ENCODE measurements at places on chromosomes 2 and 18.
A peak's percentile ranks its signal among the peaks of the same experiment; 100 is the strongest.

DNA sequence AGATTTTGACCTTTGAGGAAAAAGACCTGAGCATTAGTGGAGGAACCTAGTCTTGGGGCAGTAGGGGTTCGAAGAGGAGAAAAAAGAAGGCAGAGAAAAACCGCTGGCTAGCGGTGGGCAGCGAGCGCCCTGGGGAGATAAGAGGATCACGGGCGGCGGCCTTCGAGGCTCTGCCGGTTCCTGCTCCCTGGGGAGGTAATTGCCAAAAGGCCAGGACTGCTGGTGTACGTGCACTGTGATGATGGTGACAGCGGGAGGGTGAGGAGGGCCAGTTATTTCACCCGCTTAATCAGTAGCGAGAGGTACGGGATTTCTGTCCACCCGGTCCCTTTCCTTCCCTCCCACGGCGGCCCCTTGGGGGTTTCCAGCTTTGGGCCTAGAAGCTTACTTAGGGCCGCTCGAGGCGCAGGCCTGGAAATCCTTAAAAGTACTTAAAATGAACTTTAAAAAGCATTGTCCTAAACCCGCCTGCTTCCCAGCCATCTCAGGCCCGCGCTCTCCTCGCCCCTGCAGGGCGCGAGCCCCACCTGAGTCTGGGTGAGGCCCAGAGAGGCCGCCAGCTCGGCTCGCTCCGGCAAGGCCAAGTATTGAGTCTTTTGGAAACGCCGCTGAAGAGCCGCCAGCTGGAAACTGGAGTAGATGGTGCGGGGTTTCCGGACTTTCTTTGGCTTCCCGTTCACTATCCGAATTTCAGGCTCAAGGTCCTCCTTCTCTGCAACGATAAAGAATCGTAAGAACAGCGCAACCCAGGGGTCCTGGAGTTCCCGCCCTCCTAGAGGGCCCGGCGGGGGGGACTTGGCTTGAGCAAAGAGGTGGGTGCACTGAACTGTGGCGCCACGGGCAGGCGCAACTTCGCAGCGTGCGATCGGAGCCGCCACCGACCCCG lies 1.5 kb downstream of the DLX2 start:
- DNase-seq = no peak

DNA sequence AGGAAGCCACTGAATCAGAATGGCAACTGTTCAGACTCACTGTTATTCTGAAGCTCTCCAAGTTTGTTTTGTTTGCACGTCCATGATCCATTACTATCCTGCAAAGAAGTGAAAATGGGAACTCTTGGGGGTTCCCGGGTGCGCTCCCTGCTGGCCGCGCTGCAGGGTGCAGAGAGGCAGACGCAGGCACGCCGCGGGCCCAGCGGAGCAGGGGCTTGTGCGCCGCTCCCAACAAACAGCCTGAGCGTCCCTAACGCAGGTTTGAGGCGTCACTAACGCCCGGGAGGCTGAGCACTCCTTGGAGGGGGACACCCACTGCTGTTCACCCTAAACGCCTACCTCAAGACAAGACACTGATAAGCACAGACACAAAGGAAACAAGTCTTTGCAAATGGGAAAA lies 14.3 kb upstream of the PIEZO2 start:
- no peak for DNase-seq

DNA sequence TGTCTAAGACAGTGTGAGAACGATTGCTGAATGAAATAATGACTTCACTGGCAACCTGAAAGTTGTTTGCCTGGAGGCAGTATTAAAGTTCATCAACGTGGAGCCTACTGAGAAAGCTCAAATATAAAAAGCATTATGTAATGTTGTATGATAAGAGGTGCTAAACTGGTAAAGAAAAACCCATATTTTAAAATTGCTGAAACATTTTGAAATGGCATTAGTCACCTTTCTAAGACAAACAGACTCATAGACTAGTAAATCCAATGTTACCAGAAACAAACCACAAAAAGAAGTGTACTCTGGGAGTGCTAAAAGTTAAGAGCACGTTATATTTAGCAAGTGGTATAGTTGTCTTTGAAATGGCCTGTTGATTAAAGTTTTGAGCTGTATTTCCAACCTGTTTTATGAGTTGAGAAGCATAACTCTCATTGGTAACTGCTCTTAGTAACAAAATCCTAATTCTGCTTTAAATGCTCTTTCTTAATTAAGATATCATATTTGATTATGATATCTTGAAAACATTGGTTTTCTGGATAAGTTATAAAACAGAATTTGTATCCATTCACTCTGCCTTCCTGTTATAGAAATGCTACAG lies 62.7 kb downstream of the CYP1B1 start:
- DNase-seq = no peak

GRCh38 chr2:224206816-224207215 lies 167.7 kb upstream of the SERPINE2 start:
- DNase-seq = no peak

DNA sequence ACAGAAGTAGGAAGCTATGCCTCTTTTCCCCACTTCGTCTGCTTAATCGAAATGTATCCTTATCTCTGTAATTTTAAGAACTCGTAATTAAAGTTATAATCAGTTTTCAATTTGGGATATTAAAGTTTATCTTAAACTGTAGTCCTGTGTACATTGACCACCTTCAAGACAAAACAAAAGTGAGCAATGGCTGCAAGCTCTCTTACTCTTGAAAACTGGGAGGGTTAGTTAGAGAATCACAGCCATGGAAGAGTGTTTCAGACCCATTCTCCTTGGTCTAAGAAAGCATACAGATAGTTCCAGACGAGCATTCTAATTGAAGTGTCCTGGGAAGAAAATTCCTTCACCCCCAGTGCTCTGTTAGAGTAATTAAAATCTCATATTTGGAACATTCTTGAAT lies 2.0 kb downstream of the KCMF1 start:
- no peak for DNase-seq

DNA sequence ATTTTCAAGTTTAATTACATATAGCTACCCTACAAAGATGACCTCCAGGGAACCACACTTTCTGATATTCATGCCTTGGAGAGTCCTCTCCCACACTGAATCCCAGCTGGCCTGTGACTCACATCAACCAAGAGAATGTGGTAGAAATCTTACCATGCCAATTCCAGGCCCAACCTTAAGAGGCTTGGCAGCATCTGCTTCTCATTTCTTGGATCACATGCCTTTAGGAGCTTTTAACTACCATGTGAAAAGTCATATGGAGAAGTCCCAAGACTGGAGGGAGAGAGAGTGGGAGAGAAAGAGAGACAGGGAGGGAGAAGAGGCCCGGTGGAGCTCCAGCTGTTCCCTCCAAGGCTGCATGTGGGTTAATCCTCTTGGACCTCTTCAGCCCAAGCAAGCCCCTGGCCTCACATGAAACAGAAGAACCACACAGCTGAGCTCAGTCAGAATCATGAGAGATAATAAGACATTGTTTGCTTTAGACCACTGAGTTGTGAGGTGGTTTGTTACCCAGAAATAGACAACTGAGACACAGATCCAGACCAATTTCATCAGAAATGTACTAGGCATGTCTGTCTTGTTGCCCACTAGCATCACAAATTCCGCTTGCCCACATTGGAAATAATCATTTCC lies 190.7 kb downstream of the MTCL1 start:
- peak; percentile 97 for DNase-seq

DNA sequence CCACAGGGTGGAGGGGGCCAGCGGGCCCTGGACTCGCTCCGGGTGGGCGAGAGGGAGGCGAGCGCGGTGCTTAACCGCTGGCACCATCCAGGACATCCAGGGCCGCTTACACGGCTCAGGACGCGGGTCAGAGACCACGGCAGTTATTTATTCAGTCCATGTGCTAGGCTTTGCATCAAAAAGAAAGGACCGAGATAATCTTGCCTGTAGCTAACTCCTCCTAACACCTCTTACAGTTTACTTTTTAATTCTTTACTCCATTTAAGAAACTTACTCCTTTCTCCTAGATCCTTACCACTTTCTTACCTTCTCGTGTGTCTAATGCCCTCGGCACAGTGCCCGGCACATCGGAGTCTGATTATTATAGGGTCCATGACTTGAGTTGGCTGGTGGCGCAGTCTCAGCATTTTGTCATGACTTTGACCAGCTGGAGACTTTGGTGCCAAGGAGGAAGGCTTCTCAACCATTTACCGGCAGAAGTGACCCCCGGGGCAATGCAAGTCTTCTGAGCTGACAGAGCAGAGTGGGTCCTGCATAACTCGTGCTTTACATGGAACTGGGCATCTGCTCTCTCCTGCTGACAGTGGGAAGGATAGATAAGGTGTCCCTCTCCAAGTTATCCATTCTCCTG lies 503 bp downstream of the ANXA4 start:
- no peak for DNase-seq

DNA sequence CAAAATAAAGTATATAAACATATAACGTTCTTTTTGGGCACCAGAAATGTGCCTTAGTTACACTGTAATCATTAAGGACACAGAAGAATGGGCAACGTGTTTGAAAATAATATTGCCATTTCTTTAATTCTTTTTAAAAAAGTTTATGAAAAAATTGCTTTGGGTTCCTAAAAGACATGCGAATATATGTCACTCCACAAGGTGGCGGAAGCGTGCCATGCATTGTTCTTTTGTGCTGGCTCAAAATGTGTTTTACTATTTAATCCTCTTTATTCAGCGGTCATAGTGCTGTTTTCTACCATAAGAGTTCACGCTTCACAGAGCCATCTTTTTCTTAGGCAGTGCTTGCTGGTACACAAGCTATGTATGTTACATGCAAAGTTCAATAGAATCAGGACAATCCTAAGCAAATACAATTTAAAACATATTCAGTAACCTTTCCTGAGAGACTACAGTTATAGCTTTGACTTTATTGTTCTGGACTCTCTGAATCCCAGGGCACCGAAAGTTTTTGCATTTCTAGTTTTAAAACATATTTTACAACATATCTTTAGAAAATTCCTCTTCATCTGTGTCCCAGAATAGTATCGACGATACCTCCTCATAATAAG lies 147.8 kb upstream of the ERBB4 start:
- peak; percentile 42 for DNase-seq

DNA sequence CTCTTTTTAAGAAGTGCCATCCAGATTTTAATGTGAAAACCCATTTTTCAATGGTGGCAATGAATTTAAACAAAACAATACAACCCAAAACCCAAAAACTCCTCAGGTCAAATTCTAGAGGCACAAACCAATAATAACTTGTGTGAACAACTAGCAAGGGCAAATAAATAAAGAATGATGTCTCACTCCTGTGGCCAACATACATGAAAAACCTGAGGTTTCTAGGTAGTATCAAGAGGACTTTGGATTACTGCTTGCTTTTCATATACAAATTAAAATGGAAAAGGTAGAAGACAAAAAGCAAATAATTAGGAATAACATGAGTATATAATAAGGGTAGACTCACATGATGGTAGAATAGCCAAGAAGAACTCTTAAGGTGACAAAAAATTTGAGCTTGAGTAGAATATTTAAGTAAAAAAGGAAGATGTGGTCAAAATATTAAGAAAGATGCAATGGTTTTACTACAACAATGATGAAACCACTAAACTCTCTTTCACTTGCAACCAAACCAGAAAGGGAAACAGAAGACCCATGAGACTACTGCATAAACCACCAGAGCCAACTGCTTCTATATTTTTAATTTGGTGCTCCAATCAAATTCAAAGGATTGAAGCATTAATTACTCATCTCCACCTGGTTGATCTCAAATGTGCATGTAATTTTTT lies 53.5 kb downstream of the DARS1 start:
- no peak for DNase-seq

- DNase-seq = no peak
These were observed 1.1 kb upstream of the CFLAR start for GRCh38 chr2:201114846-201115245.

GRCh38 chr18:63683890-63684289 lies 18.9 kb upstream of the SERPINB11 start:
- DNase-seq = no peak

DNA sequence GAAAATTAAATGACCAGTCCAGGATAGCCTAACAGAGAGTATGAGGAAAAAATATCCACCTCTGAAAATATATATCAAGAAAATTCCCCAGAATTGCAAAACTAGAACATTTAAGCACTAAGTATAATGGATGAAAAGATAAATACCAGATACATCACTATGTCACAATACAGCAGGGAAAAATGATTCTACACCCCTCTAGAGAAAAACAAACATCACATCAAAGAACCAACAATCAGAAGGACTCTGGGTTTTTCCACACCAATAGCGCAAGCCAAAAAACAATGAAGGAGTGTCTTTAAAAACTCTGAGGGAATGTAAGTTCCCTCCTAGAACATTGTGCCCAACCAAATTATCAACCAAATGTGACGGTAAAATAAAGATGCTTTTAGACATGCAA lies 13.7 kb downstream of the BUB1 start:
- DNase-seq = no peak

DNA sequence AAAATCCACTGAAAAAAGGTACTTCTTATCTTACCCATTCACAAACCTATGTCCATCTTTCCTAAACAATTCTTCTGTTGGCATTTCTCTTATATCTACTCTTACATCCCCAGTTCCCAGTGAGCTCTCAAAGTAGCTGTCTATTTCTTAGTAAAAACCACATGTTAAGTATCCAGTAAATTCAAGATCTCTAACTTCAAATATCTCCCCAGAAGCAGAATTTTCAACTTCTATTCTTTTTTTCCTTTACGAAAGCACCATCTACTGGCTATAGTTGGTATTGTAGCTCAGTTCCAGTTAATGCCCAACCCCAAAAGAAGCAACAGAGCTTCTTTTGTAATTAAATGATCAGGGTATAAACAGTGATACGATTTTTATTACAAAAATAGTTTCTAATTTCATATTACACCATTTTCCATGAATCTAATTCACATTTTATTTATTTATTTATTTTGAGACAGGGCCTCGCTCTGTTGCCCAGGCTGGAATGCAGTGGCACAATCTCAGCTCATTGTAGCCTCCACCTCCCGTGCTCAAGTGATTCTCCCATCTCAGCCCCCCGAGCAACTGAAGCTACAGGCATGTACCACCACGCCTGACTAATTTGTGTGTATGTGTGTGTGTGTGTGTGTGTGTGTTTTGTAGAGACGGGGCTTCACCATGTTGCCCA lies 28.5 kb downstream of the HRH4 start:
- DNase-seq = no peak

GRCh38 chr2:61042807-61043206 lies 22.9 kb upstream of the SANBR start:
- no peak for DNase-seq

- DNase-seq = no peak
These were observed 8.1 kb downstream of the NCK2 start for GRCh38 chr2:105752691-105753358.

GRCh38 chr2:201432621-201433393 lies 18.5 kb downstream of the TRAK2 start:
- peak; percentile 66 for DNase-seq

GRCh38 chr2:33236482-33237385 lies 239.7 kb upstream of the RASGRP3 start:
- DNase-seq = no peak

- no peak for DNase-seq
These were observed 181.7 kb upstream of the SIX3 start for GRCh38 chr2:44759823-44760222.

- no peak for DNase-seq
These were observed 76.2 kb downstream of the FMNL2 start for GRCh38 chr2:152411154-152411553.

DNA sequence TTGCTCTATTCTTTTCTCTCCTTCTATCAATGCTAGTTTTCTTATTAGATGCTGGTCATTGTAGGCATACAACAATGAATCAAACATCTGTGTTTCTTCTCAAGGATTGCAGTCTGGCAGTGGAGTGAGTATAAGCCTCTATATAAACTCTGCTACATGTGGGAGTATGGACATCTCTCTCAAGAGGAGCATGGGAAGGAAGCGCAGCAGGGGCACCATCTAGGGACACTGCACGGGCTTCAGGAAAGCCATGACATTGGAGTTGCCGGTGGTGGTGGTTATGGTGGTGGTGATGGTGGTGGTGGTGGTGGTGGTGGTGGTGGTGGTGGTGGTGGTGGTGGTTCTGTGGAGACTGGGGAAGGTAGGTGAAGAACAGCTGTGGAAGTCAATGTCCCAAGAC lies 462.6 kb downstream of the RNF144A start:
- DNase-seq = no peak
